ENCODE measurements at places on chromosomes 5 and 9.

GRCh38 chr9:9498128-9498527 lies 1114.7 kb downstream of the PTPRD start:
- DNase-seq, result no peak

- DNase-seq, result no peak
Measured at GRCh38 chr5:60851626-60852025, 7.6 kb upstream of the ELOVL7 start.

- DNase-seq, result no peak
Measured at GRCh38 chr9:129838707-129839259, 3.5 kb downstream of the USP20 start.

GRCh38 chr5:120396186-120396585 lies 67.9 kb upstream of the PRR16 start:
- no peak for DNase-seq

DNA sequence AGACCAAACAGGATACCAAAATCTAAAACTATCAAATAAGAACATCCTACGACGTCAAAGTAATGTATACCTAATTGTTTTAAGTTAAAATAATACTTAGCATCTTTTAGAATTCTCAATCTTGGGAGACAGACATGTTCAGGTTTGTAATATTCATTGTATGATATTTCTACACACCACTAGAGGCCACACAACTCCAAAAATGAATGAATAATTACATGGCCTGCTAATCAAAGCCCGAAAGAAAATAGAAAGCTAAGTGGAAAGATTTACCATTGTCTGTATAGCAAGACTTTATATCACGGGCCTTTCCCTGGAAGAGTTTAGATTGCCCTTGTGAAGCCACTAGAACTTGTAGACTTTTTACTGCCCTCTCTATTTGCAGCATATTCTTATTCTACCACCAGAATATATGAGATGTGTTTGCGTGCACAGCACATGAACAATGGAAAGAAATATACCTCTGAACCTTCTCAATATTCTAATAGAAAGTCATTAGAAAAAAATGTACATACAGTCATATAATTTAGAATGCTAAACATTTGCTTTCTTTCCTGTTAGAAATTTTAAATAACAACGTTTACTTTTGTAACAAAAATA lies 380.1 kb upstream of the NUDT12 start:
- no peak for DNase-seq

DNA sequence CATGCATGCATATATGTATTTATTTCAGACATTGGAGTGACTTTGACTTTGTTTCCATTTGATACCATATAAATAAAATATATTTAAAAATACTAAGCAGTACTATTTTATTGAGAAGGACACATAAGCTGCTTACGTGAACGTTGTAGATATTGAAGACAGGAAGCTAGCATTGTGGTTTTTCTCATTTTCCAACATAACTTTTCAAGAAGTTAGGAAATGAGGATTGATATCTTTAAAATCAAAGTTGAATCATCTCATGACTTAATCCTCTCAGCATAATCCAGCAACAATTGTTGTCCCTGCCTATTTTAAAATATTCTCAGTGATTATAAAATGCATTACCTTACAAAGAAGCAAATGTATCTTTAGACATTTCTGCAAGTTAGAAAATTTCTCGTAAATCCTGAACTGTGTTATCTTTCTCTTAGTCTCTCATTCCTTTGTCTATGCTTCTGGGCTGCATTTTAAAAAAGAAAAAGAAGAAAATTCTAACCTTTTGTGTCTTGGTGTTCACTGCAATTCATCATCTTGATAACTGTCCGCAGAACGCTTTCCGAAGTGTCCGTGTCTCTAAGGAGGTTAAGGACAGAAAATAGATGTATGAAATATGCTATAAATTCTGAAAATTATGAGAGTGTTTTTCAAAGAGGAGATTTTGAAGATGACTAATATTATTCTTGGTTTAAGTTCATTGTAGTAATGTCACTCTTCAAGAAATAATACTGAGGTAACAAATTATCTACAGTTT lies 1089.9 kb upstream of the CDH6 start:
- no peak for DNase-seq

DNA sequence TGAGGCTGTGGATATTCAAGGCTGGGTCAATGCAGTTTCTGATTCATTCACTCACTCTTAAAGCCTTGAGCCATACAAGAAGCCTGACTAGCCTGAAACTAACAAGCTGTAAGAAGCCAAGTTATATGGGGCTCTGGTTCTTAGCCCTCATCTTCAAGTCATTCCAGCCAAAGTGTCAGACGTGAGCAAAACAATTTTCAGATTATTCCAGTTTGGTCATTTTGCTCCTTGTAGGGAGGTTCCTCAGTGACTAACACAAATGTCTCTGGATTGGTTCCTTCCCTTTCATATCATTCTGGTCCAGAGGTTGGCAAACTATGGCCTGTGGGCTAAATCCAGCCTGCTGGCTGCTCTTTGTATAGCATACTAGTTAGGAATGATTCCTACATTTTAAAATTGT lies 12.5 kb upstream of the SHOC1 start:
- no peak for DNase-seq

DNA sequence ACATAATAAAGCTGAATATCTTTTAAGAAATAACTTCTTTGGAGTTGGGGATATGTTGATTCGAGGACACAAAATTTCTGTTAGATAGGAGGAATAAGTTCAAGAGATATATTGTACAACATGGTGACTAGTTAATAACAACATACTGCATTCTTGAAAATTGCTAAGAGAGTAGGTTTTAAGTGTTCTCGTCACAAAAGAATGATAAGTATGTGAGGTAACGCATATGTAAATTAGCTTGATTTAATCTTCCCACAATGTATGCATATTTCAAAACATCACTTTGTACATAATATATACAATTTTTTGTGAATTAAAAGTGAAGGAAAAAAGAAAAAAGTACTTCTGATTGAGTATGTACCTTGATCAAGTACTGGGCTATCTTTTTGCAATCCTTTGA lies 428.0 kb upstream of the TRPC7 start:
- no peak for DNase-seq

- peak; percentile 32 for DNase-seq
Measured at GRCh38 chr9:127972236-127972871, 8.4 kb downstream of the EEIG1 start.

DNA sequence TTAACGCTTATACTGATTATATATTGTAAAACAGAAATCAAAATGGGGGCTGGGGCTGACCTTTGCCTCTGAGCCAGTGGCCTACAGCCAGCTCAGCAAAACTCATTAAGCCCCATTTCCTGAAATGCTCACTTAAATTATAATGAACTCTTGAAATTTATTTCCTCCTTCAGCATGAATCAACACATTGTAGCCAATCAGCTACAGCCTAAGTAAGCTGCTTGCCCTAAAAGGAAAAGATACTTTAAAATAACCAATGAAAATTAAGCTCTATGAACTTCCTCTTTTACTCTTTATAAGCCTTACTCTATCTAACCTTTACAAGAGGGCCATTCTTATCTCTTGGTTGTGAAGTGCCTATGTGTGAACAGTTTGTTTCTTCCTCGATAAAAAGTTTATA lies 33.5 kb upstream of the SUB1 start:
- no peak for DNase-seq

GRCh38 chr9:126275386-126276001 lies 51.1 kb upstream of the MVB12B start:
- no peak for DNase-seq

GRCh38 chr9:131524665-131525315 lies 6.3 kb downstream of the UCK1 start:
- no peak for DNase-seq

GRCh38 chr5:9553561-9553960 lies 7.7 kb upstream of the SEMA5A start:
- DNase-seq, result no peak

- no peak for DNase-seq
Measured at GRCh38 chr5:124080256-124080655, 568.3 kb downstream of the CSNK1G3 start.

DNA sequence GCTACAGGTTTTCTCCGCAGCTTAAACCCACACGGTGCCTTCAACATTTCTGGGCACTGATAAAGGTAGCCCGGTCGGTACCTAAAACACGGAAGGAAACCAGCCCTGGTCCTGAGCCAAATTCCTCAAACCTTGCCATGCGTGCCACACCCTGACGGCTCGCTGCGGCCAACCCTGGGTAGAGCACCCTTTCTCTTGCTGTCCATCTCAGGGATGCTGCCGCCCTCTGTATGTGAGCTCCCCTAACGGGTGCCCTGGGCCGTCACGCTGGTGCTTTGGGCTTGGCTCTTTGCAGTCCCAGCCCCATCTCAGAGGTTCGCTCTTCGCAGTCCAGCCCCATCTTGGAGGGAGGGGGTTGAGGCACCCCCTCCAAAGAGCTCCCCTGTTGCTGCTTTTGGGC lies 43.9 kb downstream of the PNPLA7 start:
- DNase-seq, result peak; percentile 8

DNA sequence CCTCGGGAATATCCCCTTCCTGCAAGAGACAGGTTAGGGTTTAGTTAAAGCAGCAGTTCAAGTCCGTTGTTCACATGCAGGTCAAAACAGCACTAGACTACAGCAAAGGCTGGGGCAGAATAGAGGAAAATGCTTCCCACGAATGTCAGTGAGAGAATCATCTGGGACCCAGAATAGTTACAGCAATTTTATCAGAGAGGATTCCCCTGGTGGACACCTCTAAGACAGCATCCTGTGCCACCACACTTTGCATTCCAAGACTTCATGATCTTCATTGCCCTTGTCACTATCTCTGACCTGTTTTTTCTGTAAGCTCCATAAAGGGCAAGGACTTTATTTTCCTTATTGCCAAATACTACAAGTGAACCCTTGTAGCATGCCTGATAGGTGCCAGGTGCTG lies 12.9 kb downstream of the GRXCR2 start:
- no peak for DNase-seq

GRCh38 chr5:160185626-160186360 lies 43.5 kb upstream of the FABP6 start:
- DNase-seq, result no peak

- no peak for DNase-seq
Measured at GRCh38 chr5:120062515-120062917, 401.6 kb upstream of the PRR16 start.

DNA sequence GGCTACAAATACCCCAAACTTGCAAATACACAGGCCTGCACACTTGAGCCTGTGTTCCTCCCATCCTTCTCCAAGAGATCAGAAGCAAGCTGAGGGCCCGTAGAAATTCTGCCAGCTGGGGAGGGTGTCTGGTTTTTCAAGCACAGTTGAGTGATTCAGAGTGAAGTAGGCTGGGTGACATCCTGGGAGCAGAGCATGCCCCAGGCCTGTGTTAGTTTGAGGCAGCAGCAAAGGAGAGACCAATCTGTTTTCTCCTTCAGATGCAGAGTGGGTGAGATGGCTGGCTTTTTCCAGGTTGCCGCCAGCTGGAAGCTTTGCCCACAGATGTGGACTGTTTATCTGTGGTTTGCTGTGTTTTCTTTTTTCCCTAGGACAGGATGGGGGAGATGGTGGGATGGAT lies 63.1 kb downstream of the RCL1 start:
- peak; percentile 51 for DNase-seq
